Effector memory CD4-positive, alpha-beta T cell (primary cell): ENCODE measurements at places on chromosomes 11 and 22.

- no peak for DNase-seq
Measured at GRCh38 chr11:69278091-69278867, 15.7 kb upstream of the MYEOV start.

DNA sequence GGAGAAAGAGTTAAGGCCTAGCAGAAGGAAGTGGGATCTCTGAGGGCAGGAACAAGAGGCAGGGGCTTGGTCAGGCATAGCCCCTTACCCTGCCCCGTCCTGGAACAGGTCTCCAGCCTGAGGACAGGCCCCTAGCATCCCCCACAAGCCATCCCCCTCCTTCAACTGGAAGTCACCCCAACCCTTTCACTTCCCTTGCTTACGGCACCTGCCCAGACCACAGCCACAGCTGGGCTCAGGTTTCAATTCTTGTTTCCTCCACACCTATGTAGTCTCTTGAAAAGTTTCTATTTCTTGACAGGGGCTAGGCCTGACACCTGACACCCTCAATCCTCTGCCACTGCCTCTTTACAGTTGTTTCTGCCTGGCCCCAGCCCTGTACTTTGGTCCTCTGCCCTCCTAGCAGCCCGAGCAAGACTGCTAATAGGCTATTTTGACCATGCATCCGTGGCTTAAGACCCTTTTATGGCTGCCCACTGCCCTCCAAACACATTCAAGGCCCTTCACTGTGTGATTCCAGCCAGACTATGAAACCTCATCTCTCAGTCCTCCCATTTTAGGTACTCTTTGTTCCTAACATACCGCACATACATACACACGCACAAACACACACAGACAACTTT is 10.9 kb upstream of the FCHSD2 start:
- DNase-seq: no peak

DNA sequence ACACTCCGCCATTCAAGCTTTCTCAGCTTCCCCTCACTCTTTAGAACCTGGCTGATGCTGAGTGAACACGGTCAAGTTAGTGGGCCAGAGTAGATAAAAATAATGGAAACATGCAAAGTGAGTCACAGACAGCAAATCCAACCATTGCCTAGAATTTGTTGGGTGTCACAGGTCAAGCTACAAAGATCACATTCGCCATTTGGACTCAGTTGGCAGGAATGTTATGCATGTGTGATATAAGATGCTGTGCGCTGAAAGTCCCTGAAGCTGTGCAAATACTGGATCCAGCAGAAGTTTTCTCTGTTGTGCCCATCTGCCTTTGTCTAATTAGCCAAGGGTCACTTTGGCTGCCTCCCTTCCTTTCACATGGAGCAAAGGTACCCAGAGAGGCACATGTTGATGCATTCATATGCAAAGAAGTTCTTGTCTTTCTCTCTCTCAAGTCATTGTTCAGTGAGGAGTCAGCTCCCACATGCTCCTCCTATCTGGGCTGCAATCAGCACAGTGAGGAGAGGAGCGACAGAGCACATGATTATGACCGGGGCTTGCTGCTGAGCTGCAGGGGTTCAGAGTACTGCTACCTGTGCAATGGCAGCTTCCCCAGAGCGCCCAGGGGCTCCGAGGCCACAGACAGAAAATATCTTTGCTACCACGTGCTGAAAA is 39.7 kb downstream of the FLI1 start:
- no peak for DNase-seq

DNA sequence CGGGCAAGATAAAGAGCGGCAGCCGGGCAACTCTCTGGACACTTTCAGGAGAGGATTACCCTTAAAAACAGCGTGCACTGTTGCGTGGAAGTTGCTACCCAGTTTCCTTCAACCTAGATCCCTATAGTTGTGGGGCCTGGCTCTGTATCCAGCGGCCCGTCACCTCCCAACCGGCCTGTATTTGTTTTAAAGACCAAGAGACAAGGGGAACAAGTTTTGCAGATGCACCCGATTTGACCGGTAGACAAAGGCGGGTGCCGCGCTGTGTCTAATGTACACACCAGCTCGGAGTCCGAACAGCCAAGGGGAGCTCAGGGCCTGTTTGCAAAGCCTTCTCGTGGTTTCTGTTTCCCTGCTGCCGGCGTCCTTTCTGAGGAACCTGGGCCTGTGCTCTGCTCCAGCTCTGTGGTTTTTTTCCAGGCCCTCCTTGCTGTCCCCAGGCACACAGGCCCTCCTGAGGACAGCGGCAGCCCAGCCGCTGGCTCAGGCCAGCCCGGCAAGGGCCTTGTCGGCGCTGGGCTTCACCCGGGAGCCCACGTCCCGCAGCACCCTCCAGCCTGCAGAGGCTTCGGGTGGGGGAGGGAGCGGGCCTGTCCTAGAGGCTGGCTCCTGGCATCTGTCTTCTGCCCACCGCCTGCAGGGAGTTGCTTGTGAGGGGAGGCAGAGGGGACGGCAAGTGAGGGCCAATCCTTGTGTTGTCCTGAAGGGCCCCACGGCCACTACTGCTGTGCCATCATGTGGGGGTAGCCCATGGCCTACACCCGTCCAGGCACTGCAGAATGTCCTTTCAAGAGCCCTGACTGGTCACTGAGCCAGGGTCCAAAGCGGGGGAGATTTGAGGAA is 1.4 kb downstream of the TBX1 start:
- no peak for DNase-seq

GRCh38 chr22:27732841-27733240 is 68.7 kb downstream of the MN1 start:
- no peak for DNase-seq

DNA sequence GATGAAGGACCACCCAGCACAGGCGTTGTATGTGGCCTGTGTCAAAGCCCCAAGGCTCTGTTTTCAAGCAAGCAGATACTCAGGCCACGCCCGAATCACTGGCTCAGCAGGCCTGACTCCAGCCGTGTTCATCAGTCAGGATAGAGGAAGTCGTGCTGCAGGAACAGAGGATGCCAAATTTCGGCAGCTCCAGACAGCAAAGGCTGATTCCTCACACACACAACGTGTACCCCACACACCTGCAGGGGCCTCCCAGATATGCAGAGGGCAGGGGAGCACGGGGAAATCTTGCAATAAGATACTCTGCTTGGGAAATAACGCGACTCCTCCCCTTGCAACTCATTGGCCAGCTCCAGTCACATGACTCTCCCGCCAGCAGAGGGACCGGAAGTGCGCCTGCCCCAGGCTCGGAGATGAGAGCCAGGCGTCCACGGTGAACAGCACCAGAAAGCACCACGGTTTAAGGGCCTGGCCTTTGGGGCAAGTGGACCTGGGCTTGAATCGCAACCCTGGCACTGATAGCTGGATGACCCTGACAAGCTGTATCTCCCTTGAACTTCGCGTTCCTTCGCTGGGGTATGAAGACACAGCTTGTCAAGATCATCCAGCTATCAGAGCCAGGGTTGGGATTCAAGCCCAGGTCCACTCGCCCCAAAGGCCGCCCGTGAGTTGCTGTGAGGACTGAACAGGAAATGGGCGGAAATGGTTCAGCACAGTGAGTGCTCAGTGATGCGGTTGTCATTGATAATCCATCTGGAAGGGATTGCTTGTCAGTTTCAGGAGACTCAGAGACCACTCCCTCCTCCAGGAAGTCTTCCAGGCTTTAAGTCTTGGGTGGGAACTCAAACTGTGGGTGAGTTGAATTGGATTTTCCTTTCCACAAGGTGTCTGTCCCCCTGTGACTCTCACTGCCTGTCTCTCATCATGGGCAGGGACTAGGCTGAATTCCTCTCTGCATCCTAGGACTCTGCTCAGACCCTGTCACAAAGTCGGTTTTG is 88.5 kb downstream of the MYEOV start:
- no peak for DNase-seq

DNA sequence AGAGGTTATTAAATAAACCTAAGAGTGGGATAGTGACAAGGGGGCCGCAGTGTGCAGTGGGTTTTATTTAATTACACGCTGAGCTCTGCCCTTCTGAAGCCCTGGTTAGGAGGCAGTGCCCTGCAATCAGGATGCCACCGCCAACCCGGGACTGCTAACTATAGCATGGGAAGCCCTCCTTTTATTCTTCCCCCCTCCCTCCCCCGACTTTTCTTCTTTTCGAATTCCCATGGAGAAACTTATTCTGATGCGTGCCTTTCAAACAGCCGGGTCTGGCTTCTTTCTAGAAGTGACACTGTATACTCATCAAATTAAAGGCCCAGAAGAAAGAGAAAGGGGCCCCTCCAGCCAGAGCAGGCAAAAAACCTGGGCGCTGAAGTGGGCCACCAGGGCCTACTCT is 91.3 kb upstream of the ANO1 start:
- no peak for DNase-seq

GRCh38 chr11:70510571-70510970 is 112.2 kb downstream of the CTTN start:
- no peak for DNase-seq

DNA sequence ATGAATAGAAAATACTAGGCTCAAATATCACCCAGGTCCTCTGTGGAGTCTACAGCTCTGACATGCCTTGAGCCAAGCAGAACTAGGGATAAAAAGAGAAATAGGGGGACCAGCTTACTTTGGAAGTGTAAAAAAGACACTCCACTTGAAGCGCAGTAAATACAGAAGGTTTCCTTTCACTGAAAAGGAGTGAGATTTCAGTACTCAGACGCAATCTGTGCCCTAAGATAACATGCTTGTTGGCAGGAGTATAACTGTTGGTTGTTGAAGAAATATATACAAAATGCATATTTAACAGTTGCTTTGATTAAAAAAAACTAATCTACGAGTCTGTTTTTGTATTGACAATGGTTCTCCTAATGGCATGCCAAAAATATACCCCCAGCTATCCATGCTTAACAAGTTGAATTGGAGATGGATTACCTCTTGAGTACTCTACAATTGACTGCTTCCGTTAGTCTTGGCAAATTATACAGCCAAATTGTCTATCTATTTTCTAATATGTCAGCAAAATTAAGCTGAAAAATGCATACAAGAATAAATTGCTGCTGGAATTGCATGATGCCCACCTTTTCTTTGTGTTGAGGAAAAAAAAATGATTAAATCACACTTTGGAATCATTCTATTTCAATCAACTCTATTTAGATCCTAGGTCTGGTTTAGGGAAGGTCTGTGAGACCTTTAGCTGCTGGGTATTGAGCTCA is 91.6 kb downstream of the FAT3 start:
- no peak for DNase-seq

GRCh38 chr11:73854680-73855079 is 22.0 kb downstream of the COA4 start:
- DNase-seq: no peak

DNA sequence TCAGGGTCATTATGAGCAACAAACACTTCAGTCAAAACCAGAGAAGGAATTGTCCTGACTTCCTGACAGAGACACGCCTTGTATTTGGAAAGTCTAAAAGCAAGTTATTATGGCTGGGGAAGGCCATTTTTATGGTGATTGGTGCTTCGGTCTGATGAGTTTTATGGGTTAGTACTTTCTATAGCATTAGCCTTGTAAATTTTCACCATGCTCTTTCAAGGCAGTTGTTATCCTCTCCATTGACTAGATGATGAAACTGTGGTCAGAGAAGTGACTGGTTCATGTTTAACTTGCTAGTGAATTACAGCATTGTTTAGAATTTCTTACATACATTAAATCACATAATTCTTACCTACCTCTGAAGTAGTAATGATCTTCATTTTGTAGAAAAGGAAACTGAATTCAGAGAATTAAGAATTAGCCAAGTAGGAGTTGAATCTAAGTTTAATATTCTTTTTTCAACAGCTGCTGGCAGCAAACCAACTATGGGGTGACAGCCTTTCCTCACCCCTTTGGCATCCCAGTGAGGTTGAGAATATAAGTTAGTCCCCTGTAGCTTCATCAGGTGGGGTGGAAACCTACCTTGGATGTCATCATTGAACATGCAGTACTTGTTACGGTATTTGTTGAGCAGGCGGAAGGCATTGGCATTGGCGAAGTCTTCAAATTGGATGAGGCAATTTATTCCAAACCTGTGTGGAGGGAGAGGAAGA is 90.0 kb downstream of the CCDC81 start:
- DNase-seq: no peak

GRCh38 chr11:11253995-11254394 is 99.1 kb downstream of the CSNK2A3 start:
- no peak for DNase-seq

GRCh38 chr11:119427279-119427678 is 4.3 kb upstream of the THY1 start:
- no peak for DNase-seq

GRCh38 chr22:19622061-19622441 is 92.3 kb upstream of the SEPTIN5 start:
- DNase-seq: no peak

DNA sequence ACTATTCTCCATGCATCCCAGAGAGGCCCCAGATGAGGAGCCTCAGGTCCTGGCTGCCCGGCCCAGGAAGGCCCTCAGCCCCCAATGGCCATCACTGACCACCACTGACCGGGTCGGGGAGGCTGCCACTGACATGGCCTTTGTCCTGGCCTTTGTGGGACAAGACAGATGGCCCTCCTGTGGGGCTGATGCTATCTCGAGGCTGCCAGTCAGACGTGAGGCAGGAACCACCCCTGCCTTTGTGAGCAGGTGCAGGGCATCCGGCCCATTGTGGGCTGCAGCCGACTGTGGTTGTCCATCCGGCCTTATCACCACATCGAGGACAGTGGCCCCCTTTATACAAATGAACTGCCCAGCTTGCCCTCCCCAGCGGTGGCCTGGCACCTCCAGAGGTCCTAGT is 5.5 kb downstream of the GP1BB start:
- no peak for DNase-seq
